ENCODE measurements at places on chromosomes 7 and 10.

DNA sequence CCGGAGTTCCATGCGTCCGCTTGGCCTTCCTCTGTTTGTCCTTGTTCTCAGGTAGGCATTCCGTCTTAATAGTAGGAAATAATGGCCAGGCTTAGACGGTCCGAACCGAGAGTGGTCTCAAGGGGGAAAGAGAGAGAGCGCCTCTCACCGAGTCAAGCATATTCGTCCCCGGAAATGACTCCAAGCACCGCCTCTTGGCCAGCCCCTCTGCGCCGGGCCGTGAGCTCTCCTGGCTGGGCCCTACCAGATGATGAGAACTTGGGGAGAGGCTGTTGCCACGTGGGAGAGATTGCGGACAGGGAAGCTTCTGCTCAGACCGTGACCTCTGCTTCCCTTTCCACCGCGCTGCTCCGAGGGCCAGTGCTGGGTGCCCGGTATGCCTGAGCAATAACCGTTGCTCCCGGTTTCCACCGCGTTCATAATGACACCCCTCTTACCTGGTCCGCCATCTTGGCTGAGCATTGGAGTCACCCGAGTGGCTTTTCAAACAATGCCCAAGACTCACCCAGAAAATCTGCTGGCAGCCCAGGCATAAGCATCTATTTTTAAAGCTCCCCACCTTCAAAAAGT is 251.1 kb upstream of the SHH start:
- no peak for DNase-seq

GRCh38 chr10:61754587-61755550 is 92.1 kb downstream of the CABCOCO1 start:
- no peak for DNase-seq

DNA sequence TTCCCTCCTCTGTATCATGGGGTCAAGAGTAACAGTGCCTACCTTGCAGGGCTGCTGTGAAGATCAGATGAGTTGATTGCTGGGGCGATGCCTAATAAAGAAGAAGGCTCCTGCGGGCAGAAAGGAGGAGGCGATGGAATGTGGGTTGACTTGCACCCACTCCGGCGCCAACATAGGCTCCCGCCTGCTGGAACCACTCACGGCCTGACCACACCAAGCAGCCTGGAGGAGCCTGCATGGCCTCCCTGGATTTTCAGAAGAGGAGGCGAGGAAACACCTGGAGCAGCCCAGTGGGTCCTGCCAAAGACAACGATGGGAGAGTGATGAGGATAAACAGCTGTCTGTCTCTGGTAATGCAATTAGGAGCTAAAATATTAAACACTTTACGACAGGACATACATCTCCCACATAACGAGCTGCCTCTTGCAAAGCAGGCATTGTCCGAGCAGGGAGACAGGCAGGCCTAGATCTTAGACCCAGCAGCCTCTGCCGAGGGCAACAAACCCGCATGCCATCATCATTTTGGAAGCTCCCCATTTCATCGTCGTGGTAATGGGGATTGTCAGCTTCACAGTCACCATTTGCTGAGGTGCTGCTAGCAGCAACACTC is 302.9 kb upstream of the ZMIZ1 start:
- no peak for DNase-seq

GRCh38 chr7:42407021-42407710 is 170.2 kb upstream of the GLI3 start:
- DNase-seq, result no peak

- DNase-seq, result peak; percentile 50
Measured at GRCh38 chr7:70614237-70615045, 517.5 kb upstream of the GALNT17 start.

- DNase-seq, result no peak
Measured at GRCh38 chr7:116120839-116121238, 89.5 kb upstream of the TES start.

- no peak for DNase-seq
Measured at GRCh38 chr10:102291221-102291905, 46.0 kb downstream of the GBF1 start.

- no peak for DNase-seq
Measured at GRCh38 chr10:47380341-47381102, 3.6 kb downstream of the ZNF488 start.

- DNase-seq, result no peak
Measured at GRCh38 chr10:129850316-129850715, 113.8 kb downstream of the EBF3 start.

- DNase-seq, result no peak
Measured at GRCh38 chr10:63169624-63170023, 36.5 kb downstream of the NRBF2 start.

DNA sequence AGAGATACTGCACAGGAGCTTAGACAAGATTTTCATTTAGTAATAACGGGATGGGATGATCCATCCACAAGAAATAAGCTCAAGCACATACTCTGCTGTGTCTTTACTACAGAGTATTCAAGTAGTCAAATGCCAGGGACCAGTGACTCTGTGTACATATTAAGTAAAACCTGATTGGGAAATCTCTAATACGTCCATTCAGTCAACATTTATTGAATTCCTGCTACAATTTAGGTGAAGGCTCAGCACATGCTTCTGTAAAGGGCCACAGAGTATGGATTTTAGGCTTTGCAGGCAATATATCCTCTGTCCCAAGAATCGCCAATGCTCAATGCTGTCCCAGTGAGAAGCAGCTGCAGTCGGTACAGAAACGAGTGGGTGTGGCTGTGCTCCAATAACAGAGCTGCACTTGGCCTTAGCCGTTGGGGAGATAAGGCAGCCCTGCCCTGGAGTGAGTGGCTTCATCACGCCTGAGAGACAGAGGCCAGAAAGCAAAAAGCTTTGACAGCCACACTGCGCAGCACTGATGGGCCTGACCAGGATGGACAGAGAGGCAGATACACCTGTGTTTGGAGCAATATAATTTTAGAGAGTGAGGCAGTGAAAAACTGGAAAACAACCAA is 186.8 kb downstream of the PARD3 start:
- DNase-seq, result no peak

DNA sequence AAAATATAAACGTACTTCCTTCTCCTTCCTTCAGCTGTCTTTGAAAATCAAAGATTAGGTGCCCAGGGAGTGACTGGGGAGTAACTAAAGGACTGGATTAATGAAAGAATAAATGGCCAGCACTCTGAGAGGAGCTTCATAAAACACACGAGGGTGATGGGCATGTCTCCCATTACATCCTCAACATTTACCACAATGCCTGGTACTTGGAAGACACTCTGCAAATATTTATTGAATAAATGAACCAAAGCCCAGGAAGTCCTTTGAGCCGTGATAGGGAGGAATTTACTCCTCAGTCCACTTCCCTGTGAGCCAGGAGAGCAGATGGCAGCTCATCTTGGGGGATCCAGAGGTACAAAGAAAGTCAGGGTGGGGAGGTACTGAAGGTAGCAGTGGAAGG is 96.3 kb downstream of the RAB11FIP2 start:
- no peak for DNase-seq

DNA sequence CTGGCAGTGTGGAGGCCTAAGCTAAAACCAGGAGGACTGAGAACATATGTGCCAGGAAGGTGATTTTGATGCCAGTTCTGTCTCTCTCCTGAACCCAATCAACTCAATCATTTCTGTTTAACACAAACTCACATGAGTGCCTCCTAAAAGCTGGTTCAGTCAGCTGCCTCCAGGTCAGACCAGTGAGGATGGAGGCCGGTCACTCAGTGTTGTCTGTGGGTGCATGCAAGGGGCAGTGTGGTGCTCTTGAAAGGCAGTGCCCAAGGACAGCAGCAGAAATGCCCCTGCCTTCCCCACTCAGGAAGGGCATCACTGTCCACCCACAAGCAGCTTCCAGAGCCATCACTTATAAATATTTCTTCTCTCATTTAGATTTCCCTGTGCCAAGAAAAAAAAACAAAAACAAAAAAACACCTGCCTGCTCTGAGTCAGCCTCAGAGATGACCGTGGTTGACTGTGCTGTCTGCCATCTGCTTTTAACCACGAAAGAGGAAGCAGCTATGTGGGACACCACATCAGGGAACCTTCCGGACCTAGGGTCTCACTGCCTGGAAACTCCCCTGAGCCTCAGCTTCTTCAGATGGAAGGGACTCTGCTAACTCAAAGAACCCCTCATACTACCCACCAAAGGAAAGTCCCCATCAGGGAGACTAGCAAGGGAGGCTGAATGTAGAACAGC is 39.1 kb downstream of the VOPP1 start:
- DNase-seq, result no peak

GRCh38 chr7:95577137-95577536 is 19.2 kb downstream of the PDK4 start:
- DNase-seq, result no peak

DNA sequence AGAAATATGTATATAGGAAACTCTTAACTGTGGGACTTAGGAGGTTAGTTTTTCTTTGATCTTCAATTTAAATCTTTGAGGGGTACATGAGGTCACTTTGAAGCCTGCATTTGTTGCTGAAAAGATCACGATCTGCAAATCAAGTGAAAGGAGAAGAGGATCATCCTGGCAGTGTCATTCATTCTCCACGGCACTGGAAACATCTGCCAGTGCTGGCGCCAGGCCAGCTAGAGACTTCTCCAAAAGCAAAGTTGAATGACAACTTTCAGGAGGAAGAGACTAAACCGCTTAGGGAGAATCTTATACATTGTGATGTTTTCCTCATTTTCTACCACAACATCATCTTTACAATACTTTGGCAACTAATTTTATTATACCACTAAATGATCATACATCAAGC is 42.5 kb downstream of the MRC1 start:
- DNase-seq, result no peak

DNA sequence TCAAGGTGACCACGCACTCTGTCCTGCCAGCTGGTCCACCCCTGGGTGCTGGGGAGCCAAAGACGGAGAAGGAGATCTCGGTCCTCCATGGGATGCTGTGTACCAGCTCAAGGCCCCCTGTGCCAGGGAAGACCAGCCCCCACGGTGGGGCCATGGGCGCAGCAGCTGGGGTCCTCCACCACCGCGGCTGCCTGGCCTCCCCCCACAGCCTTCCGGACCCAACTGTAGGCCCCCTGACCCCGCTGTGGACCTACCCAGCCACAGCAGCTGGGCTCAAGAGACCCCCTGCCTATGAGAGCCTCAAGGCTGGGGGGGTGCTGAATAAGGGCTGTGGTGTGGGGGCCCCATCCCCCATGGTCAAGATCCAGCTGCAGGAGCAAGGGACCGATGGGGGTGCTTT is 5.4 kb downstream of the NYAP1 start:
- no peak for DNase-seq

DNA sequence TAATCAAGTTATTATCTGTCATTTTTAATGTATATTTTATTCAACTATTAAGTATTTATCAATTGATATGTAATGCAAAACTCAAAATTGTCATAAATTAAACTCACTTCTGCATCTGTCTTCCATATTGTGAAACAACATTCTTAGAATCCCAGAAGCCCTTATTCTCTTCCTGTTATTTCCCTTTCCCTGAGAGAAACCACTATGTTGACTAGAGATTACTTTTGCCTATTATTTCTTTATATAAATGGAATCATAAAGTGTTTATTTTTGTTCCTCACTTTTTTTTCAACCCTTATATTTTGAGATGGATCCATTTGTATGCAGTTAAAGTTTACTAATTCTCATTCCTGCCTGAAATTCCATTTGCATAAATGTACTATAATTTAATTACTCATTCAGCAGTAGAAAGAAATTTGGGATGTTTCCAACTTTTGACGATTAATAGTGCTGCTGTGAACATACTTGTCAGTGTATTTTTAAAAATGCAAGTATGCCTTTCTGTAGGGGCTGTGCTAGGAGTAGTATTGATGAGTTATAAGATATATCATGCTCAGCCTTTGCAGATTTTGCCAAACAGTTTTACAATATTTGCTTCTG is 211.2 kb downstream of the SEMA3D start:
- DNase-seq, result no peak

DNA sequence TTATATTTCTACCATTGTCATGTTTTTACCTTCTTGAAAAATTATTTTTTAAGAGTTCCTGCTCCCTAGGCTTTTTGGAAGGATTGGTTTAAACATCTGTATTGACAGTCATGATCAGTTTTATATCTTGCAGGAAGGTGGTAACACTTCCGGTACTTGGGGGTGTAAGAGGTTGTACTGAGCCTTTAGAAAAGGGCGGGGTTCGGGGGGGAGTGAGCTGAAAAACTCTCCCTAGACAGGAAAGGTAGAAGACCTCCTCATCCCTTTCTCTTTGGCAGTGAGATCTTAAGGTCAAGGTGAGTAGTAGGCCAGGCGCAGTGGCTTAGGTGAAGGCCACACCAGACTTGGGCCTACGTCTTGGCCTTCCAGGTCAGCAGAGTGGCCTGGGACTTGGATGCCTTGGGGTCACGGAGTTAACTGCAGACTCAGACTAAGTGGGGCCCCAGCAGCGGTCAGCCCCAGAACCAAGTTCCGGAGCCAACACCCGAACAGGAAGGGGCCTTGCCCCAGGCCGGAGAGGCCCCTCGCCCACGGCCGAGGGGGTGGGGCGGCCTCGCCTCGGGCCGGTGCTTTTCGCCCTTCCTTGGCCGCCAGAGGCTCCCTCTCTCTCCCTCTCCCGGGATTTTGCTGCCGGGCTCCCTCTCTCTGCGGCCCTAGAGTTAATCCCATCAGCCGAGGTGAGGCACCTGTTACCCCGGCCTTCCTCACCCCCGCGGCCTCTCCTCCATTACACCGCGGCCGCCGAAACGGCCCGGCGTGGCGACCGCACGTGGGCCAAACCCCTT is at the start of gene PPP1R9A:
TSS of gene PPP1R9A (plus strand) at position 569 of the 785 bp plus-strand sequence. CDS start 2,520 bp downstream, outside the sequence.
- DNase-seq, result peak; percentile 48

DNA sequence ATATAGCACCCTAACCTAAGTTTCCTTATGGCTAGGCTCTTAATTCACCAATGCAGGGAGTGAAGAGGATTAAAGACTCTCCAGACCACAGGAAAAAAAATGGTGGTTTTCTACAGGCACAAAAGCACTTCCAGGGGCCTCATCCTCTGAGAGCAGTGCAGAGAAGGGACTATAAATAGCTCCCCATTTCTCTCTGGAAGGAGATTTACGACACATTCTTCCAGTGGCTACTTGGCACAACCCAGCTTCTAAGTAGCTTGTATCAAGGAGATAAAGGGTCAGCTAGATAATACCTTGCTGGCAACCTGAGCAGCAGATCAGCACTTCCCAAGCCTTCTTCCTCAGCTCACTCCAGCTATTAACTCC is 73.5 kb downstream of the CRPPA start:
- DNase-seq, result no peak

DNA sequence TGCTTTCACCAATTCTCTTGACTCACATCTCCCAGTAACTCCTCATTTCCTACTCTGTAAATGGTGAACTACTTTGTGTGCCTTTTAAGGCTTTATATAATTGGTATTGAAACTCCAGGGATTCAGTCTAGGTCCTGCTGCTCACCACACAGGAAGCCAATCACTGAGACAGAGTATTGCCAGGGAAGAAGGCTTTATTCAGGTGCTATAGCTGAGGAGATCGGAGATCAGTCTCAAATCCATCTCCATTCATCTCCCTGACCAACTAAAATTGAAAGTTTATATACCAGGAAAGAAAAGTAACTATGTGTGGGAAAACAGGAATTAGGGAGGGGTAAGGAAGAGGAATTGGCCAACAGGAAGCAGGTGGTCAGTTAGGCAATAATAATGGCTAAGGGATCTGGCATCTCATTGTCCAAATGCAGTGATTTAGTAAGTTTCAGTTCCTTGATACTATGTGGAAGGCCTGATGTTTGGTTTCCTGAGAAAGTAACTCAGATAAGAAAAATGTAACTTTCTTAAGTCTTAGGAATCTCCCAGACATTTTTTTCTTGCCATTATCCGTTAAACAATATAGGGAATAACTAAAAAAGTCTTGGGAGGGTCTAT is 10.2 kb upstream of the SDHAF3 start:
- no peak for DNase-seq
